ENCODE measurements at places on chromosomes 12 and 14.

DNA sequence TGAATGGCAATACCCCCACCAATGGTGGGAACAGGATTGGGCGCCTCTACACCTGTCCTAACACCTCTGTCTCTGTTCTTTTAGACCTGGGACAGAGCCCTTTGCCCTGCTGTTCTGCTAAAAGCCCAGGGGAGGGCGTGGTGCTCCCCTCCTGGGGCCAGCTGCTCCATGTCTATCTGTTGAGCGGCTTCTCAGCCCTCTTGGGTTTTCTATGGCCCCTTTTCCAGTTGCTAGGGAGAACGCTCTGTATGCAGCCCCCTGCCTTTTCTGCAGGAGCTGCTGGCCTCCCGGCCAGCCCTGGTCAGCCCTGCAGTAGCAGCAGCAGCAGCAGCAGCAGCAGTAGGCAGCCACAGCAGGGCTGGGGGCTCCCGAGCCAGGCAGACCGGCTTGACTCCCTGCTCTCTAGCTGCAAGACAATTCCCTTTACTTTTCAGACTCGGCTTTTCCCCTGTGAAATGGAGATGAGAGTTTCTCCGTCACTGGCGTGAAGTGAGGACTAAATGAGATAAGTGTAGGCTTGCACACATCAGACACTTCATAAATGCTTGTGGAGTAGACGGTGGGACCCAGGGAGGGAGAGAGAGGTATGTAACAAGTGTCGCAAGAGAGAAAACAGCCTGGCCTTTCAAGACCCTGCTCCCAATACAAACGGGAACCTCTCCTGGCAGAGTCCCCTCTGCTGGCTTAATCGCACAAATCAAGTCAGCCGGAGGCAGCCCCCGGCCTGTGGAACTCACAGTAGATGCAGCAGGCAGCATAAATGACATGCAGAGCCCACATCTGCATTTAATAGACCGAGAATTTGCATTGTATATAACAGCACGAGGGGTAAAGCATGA is 1.0 kb downstream of the RTL1 start:
- DNase-seq = no peak

DNA sequence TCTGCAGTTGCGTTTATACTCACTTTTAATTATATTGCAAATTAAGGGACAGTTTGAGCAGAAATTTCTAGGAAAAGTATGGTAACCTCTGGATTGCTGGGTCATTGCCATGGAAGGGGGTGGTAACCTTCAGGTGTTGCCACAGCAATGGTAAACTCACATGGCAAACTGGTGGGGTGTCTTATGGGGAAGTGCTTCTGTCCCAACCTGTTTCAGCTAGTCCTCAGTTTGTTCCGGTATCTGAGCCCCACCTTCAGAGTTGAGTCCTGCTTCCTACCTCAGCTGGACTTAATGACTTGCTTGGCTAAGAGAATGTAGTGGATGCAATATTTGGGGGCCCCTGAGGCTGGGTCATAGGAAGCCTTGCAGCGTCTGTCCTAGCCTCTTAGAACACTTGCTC is 7.3 kb upstream of the CLMN start:
- DNase-seq = no peak

- DNase-seq = peak; percentile 55
Measured at GRCh38 chr12:95848575-95849388, 10.0 kb upstream of the SNRPF start.

GRCh38 chr12:42372154-42372791 is 46.3 kb downstream of the PPHLN1 start:
- DNase-seq = peak; percentile 28

DNA sequence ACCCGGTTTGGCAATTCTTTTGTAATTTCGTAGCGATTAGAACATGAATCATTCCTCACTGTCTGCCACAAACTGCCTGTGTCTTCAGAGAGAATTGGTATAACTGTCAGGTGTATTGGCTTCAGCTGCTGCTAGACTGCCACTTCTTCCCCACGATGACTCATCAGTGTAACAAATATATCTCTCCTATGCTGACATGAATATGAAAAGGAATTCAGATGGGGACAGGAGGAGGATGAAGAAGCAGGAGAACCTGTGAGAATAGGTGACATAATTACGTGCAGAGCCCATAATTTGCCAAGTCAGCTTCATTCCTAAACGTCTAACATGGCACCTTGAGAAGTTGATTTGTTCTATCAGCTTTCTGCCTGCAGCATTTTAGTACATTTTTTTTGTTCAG is 64.9 kb downstream of the FRMD6 start:
- DNase-seq = no peak

Measured in astrocyte of the spinal cord (primary cell).